Spleen (tissue), 13 donors: ENCODE measurements at places on chromosomes 7 and 10. TPM values are rescaled to one million over a fixed set of nuclear protein-coding genes. Genes with fewer than 3 reads are reported as not detected.

GRCh38 chr10:115951242-115951641 is 321.8 kb downstream of the GFRA1 start:
- no peaks in the 10 kb centered on the region for H3K36me3 ChIP-seq
- H3K4me3 ChIP-seq, result no peak overlapping the region
- no peaks in the 10 kb centered on the region for H3K27me3 ChIP-seq
- no peak for DNase-seq
- no peak overlapping the region for H3K27ac ChIP-seq
- H3K4me1 ChIP-seq, result no peaks in the 10 kb centered on the region

DNA sequence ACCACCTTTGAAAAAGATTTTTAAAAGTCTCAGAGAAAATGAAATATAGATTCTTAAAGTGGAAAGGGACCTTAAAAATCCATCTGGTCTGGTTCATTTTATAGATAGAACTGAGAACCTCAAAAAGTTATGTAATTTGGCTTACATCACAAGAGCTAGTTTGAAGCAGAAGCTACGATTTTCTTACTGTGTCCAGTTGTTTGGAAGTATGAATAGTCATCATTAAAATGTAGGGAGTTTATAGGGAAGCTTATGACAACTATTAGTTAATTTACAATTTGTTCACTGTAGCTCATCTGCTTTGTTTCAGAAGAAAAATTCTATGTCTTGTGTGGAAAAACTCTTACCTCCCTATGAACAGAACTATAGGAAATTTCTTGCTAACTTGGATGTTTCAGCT is 26.9 kb downstream of the ZEB1 start:
- H3K27me3 ChIP-seq, result no peaks in the 10 kb centered on the region
- no peak overlapping the region for H3K4me3 ChIP-seq
- no peak overlapping the region for H3K27ac ChIP-seq
- no peaks in the 10 kb centered on the region for H3K36me3 ChIP-seq
- no peak for DNase-seq

- H3K27ac ChIP-seq, result peak within 1 kb of the TSS; percentile 62
- no peak for DNase-seq
- H3K4me3 ChIP-seq, result peak within 1 kb of the TSS; percentile 59
- no peaks in the 10 kb centered on the region for H3K36me3 ChIP-seq
- H3K27me3 ChIP-seq, result peaks cover 25% of the 10 kb centered on the region
Observed at GRCh38 chr10:111076682-111077478, at the start of gene ADRA2A. Gene ADRA2A, plus strand, starts transcription at chr10:111077029. Its CDS starts 968 bp downstream, at chr10:111077997.

GRCh38 chr7:44381494-44382220 is 56.3 kb upstream of the CAMK2B start:
- no peaks in the 10 kb centered on the region for H3K4me1 ChIP-seq
- H3K27me3 ChIP-seq, result no peaks in the 10 kb centered on the region
- DNase-seq, result peak; percentile 66

DNA sequence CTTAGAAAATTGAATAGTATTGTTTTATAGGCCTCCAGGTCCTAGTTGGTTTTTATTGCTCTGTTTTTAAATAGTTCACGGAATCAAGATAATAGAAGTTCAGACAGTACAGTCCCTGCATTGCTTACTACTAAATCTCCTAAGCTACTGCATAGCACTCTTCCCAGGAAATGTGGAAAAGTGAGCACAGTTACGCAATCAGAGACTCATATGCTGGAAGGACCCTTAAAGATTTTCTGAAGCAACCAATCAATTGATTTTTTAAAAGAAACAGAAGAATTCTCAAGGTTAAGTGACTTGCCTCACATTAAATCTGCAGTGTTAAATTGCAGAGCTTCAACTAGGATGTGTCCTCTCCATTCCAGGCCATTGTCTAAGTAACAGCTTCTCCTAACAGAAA is 23.1 kb upstream of the DIP2C start:
- H3K4me1 ChIP-seq, result no peaks in the 10 kb centered on the region
- DNase-seq, result no peak
- no peaks in the 10 kb centered on the region for H3K27me3 ChIP-seq

- DNase-seq, result no peak
- H3K36me3 ChIP-seq, result no peaks in the 10 kb centered on the region
- peaks cover 23% of the 10 kb centered on the region for H3K4me1 ChIP-seq
- H3K27me3 ChIP-seq, result peaks cover 73% of the 10 kb centered on the region
- H3K27ac ChIP-seq, result no peak overlapping the region
- no peak overlapping the region for H3K4me3 ChIP-seq
Observed at GRCh38 chr10:121595351-121595805, 2.9 kb downstream of the FGFR2 start.

DNA sequence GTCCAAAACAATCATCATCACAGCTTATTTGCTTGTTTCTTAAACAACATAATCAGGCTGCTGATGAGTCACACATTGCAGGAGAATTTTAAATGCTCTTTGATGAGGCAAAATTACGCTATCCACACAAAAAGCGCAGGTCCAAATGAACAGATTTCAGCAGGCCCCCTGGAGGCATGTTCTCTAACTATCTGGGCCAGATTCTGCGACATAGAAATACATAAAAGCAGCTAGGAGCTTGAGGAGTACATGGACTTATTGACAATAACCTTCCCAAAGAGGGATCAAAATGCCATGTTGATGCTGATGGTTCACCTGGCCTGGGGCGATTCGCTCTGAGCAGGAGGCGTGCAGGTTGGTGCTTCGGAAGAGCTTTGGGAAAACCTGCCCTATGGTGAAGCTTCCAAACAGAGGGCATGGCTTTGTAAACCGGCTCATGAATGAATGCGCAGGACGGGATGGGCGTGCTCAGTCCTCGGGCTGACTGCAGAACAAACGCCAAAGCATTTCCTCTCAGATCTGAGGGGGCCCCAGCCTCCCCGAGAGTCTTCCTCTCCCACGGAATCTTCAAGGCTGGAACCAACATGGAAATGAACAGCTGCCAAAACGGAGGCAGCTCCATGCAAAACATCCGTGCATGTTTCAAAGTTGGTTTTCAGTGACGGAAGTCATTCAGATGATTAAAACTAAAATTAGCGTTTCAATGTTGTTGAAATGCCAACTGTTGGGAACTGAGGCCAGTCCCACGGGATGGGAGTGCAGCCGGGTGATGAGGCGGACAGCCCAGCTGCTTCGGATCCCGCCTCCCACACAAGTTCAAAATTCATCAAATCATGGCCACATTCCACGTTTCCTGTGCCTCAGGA is 179.6 kb downstream of the TCERG1L start:
- H3K36me3 ChIP-seq, result no peaks in the 10 kb centered on the region
- no peaks in the 10 kb centered on the region for H3K27me3 ChIP-seq
- H3K4me1 ChIP-seq, result peaks cover 12% of the 10 kb centered on the region
- peak overlapping the region; percentile 77 for H3K27ac ChIP-seq
- DNase-seq, result peak; percentile 77
- no peak overlapping the region for H3K4me3 ChIP-seq

DNA sequence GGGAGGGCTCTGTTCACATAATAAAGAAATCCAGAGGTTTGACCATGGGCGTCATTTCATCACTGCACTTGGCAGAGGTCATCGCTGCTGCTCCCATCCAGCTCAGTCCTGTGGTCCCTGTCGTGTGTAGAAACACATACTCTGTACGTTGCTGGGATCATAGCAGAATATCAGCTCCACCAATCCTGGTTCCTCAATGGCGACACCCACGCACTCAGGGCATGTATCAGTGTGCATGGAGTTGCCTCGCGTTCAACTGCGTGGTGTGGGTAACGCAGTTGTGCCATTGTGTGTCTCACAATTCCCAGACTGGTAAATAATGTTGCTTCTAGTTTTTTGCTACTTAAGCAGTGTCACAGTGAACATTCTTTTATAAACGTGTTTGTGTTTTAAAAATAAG is 111.1 kb downstream of the LHPP start:
- H3K27ac ChIP-seq, result no peak overlapping the region
- peaks cover 4% of the 10 kb centered on the region for H3K4me1 ChIP-seq
- H3K36me3 ChIP-seq, result no peaks in the 10 kb centered on the region
- no peaks in the 10 kb centered on the region for H3K27me3 ChIP-seq
- DNase-seq, result no peak
- H3K4me3 ChIP-seq, result no peak overlapping the region

DNA sequence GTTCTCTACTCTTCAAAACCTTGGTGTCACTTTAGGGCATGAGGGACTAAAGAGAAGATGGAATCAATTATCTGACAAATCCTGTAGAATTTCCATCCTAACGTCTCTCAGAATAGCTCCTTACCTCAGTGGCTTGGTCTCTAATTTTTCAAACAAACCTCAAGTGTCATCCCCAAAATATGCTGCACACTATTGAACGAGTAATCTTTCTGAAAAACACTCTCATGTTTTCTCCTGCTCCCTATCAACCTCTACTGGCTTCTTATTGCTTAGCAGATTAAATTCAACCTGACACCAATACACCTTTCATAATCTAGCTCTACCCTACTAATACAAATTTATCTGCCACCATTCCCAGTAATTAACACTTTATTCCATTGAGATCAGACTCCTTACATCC is 8.5 kb downstream of the CNOT4 start:
- no peak overlapping the region for H3K4me3 ChIP-seq
- no peaks in the 10 kb centered on the region for H3K27me3 ChIP-seq
- DNase-seq, result no peak
- peaks cover 22% of the 10 kb centered on the region for H3K4me1 ChIP-seq
- H3K36me3 ChIP-seq, result no peaks in the 10 kb centered on the region

PDAP1 gene
- 52.1 TPM for total RNA-seq

DNA sequence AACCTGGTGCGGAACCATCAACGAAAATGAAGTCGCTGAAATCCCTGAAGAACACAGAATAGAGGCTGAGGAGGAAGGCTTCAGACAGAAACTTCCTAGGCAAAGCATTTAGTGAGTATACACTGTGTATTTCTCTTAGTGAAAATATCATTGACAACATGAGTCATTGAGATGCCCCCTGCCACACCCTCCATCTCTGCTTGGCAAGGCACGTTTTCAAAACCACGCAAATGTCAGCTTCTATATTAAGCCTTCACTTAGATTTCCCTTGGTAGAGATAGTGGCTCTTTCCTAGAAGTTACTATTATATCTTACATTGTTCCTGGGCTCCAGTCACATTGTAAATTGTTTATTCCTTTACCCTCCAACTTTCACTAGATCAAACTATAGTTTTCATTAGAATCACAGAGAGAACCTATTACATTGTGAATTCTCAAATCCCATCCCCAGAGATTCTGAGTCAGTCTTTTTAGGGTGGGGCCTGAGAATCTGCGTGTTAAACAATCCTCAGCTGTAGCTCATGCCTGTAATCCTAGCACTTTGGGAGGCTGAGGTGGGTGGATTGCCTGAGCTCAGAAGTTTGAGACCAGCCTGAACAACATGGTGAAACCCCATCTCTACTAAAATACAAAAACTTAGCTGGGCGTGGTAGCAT is 4.6 kb upstream of the SKAP2 start:
- H3K4me1 ChIP-seq, result peaks cover 7% of the 10 kb centered on the region
- no peak for DNase-seq
- no peaks in the 10 kb centered on the region for H3K27me3 ChIP-seq
- no peaks in the 10 kb centered on the region for H3K36me3 ChIP-seq
- no peak overlapping the region for H3K4me3 ChIP-seq

SLC18A3 gene
- total RNA-seq, result not detected

GRCh38 chr7:71723859-71724258 is 591.9 kb downstream of the GALNT17 start:
- H3K4me3 ChIP-seq, result no peak overlapping the region
- H3K4me1 ChIP-seq, result no peaks in the 10 kb centered on the region

- peak; percentile 91 for DNase-seq
- H3K4me3 ChIP-seq, result peak overlapping the region; percentile 82
- H3K27me3 ChIP-seq, result no peaks in the 10 kb centered on the region
- H3K36me3 ChIP-seq, result peaks cover 28% of the 10 kb centered on the region
- H3K4me1 ChIP-seq, result peaks cover 78% of the 10 kb centered on the region
Observed at GRCh38 chr10:72274213-72274729, 547 bp downstream of the DDIT4 start.

GRCh38 chr10:29041616-29042015 is 247.3 kb upstream of the LYZL1 start:
- no peak for DNase-seq
- H3K27me3 ChIP-seq, result no peaks in the 10 kb centered on the region
- peak overlapping the region; percentile 8 for H3K27ac ChIP-seq
- no peaks in the 10 kb centered on the region for H3K4me1 ChIP-seq

DNA sequence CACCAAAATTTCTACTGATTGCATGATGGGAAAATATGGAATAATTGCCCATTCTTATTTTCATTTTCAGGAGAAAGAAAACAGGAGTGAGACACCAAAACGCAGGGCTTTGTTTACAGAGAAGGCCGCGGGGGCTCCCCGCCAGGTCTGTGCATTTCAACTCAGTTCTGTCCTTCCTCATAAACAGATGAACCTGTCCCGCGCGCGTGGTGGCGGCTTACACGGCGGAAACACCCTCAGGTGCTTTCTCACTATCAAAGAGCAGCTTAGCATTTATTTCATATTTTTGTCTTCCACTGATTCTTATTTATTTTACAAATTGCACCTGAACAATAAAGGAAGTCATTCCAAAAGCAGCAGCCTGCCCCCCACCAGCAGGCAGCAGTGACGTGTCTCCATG is 579.4 kb downstream of the PTPRN2 start:
- no peak overlapping the region for H3K4me3 ChIP-seq
- H3K27me3 ChIP-seq, result no peaks in the 10 kb centered on the region
- H3K27ac ChIP-seq, result no peak overlapping the region

DNA sequence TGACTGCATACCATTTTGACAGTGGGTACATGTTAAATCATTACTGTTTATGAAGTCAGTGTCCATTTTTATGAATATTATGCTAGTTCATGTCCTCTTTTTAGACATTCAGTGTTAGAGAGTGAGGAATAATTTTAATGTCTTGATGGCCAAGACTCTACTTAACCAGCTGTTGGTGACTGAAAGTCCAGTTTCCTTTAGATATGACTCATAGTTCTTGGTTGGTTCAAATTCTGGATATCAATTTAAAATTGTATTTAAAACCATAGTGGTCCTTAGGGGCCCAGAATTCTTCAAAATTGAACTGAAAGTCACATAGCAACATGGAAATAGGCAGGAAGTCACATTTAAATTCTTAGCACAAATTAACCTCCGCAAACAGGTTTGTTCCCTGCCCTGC is 196.5 kb upstream of the PRPS1L1 start:
- H3K4me3 ChIP-seq, result no peak overlapping the region
- H3K36me3 ChIP-seq, result no peaks in the 10 kb centered on the region
- H3K27me3 ChIP-seq, result no peaks in the 10 kb centered on the region
- no peak for DNase-seq
- H3K27ac ChIP-seq, result peak overlapping the region; percentile 22

DNA sequence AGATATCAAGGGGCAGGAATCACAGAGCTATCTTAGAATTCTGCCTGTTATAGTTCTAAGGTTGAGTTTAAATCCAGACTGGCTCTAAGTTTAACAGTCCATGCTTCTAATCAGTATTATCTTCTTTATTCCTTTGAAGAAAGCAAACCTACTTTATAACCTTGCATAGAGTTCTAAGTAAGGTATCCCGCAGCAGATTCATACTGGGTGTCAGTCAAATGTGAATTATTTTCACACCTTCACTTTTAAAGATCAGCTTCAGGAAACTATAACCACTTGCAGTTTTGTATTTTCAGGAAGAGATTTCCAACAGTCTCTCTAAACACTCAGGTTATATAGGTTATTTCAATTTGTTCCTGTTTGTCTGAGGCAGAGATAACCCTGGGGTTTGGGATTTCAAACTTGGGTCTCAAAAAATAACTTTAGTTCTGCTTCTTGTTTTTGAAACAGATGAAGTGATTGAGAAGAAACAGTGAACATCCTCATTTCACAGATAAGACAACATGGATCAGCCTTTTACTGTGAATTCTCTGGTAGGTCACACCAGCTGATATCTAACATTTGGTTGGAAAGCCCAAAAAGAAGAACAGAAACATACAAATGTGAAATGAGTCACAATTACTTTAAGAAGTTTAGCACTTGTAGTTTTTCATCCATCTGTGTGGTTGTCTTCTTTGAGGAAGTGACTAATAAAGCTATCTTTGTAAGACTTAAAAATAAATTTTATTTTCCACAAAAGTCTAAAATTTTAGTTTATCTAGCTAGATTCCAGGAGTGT is 21.4 kb downstream of the STAMBPL1 start:
- H3K4me3 ChIP-seq, result no peak overlapping the region
- peak overlapping the region; percentile 70 for H3K27ac ChIP-seq
- no peaks in the 10 kb centered on the region for H3K36me3 ChIP-seq
- H3K27me3 ChIP-seq, result no peaks in the 10 kb centered on the region

CRYGN gene
- total RNA-seq, result 1.6 TPM
